ENCODE measurements at places on chromosomes 2 and 18.

DNA sequence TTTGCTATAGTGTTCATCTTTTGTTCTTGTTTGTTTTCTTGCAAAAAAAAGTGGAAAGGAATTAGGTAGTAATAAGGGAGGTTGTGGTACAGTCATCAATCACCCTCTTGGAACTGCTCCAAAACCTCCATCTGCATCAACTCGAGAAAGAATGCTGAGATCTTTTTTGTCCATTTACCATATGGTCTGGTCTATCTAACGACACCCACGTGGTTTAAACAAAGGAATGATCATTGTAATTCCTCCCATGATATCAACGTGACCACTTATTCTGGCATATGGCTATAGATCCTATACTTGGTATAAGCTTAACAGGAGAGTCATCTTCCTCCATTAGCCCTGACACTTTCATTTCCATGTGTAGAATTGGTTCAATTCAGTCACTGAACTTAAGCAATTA lies 1025.3 kb upstream of the NXPH2 start:
- no peak for DNase-seq

GRCh38 chr2:20211860-20212458 lies 13.0 kb downstream of the SDC1 start:
- DNase-seq = no peak

DNA sequence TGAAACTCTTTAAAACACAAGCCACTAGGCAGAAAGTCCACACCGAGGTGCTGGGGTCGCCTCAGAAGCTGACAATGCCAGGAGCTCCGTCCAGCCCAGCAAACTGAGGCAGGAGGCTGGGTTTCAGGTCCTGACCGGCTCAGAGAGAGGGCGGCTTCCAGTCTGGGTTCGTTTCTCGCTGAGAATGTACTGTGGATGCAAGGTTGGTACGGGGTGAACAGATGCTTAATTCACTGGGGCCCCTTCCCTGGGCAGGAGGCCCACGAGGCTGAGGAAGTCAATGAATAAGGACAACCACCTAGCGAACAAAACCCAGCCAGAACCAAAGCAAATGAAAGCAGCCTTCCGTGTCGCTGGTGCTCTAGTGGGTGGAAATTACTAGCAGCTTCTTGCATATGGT lies 142.0 kb downstream of the RTP5 start:
- DNase-seq = no peak

GRCh38 chr18:23835091-23835490 lies 145.8 kb downstream of the LAMA3 start:
- no peak for DNase-seq

DNA sequence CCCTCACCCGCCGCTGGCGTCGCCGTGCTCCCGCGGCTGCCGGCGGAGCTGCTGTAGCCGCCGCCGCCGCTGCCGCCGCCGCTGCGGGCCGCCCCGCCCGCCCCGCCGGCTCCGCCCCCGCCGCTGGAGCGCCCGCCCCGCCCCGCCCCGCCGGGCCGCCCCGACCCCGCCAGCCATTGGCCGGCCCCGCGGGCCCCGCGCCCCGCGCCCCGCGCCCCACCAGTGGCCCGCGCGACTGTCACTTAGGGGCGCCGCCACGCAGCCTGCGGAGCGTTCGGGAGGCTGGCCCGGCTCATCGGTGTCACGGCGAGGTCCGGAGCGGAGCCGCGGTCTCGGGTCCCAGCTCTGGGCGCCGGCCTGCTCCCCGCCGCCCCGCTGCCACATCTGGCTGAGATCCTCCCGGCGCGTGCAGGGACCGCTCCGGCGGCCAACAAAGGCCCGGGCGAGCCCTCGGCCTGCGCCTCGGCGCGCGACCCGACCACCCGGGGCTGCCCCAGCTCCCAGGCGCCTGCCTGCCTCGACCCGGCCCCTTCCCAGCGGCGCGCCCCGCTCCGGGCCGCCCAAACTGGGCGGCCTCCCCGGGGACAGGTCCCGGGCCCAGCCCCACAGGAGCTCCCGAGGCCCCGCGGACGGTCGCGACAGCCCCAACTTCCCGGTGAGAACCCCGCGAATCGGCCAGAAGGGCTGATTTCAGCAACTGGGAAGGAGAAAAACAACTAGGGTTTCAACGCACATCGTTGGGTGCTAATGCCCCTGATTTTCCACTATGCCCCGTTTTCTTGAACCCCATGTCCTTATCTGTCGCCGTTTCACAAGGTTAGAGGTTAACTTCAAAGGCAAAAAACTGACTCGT lies at the start of gene MGAT4A:
MGAT4A (minus strand) TSS at position 92 of the 853 bp plus-strand sequence. CDS start 4,800 bp downstream, outside the sequence.
- DNase-seq = peak; percentile 63

DNA sequence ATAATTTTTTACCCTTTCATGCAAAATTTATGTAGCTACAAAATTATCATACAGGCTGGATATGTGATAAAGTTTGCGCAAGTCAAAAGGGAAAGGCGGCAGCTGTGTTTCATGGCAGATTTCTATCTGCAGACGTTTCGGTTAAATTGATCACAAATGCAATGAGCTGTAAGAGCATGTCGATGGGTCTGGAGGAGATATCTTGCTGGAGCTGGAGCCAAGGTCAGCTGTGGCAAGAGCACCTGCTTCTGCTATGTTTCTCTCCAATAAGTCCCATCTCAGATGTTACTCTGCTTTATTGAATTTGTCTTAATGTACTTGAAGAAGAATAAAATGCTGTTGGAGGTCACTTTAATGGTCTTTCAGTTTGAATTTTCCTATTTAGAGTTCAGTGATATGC lies 749.7 kb downstream of the CNTNAP5 start:
- DNase-seq = no peak

- DNase-seq = no peak
Measured at GRCh38 chr2:232593982-232594381, 39.4 kb upstream of the EFHD1 start.

GRCh38 chr18:57084331-57085271 lies 62.3 kb upstream of the BOD1L2 start:
- no peak for DNase-seq

- DNase-seq = no peak
Measured at GRCh38 chr2:48356701-48357325, 173.1 kb upstream of the STON1 start.

DNA sequence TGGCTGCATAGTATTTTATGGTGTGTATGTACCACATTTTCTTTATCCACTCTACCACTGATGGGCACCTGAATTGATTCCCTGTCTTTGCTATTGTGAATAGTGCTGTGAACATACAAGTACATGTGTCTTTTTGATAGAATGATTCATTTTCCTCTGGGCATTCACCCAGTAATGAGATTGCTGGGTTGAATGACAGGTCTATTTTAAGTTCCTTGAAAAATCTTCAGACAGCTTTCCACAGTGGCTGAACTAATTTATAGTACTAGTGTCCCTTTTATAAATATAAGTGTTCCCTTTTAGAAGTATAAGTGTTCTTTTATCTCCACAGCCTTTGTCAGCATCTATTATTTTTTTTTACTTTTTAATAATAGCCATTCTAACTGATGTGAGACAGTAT lies 303.9 kb upstream of the EPHA4 start:
- no peak for DNase-seq

- no peak for DNase-seq
Measured at GRCh38 chr2:33704406-33704855, 105.3 kb upstream of the FAM98A start.

DNA sequence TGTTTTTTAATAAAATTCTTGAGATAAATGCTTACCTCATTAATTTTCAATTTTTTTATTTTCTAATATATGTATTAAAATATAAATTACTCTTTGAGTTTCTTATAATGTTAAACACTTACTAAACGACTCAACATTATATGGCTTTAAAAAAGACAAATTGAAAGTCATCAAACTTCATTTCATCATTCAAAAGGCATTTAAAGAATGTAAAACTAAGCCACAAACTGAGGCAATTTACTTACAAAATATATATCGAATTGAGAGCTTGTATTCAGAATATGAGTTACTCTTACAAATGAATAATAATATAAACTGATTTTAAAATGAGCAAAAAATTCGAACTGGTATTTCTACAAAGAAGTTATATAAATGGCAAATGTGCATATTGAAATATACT lies 1262.2 kb upstream of the PIK3C3 start:
- DNase-seq = no peak

- DNase-seq = no peak
Measured at GRCh38 chr2:25270061-25270460, 71.7 kb downstream of the DNMT3A start.

- no peak for DNase-seq
Measured at GRCh38 chr2:179096090-179096489, 46.2 kb upstream of the CCDC141 start.

DNA sequence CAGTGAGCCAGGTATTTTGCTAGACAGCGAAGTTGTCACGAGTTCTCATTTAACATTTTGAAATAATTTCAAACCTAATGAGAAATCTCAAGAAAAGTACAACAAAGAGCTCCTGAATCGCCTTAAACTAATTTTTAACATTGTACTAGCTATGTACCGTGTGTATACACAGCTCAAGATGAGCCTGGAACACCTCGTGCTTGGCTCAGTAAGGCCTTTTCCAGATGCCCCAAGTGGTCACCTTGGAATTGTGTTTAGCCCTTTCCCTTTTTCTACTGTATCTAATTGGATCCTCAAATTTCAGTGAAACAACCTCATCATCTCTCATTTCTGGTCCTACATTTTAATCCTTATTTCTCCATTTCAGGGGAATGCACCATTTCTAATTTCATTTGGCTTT lies 7.2 kb downstream of the PTPN4 start:
- no peak for DNase-seq

DNA sequence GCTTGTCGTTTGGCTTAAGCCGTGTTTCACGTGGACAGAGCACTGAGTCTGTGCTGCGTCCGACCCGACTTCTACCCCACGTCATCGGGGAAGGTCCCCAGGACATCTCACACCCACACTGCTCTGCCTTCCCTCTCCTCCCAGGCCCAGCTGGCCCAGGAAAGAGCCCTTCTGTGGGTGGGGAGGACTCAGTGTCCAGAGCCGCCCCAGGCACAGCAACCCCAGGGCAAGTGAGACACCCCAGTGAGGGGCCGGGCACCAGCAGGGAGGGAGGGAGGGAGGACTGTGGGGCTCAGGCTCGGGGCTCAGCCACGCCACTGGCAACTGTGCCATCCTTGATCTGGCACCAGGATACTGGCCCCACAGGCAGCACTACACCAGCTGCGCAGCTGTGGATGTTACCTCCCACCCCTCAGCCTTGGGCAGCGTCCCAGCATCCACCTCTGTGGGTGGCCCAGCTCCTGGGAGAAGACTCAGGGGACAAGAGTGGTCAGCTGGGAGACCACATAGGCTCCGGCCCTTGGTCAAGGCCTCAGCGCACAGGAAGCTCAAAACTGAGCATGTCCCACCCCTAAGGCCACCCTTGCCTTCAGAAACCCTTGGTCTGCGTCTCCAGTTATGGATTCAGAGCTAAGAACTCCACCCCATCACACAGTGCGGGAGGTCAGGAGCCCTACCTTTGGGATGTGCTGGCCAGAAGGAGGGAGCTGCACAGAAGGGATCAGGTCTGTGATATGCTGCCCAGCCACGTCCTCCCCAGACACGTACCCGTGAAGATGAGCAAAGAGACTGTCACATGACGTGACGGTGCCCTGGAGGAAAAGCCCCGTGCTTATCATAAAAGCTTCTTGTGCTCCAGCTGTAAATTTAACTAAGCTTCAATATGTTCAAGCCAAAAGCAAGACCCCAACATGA lies 11.7 kb downstream of the PASK start:
- no peak for DNase-seq

DNA sequence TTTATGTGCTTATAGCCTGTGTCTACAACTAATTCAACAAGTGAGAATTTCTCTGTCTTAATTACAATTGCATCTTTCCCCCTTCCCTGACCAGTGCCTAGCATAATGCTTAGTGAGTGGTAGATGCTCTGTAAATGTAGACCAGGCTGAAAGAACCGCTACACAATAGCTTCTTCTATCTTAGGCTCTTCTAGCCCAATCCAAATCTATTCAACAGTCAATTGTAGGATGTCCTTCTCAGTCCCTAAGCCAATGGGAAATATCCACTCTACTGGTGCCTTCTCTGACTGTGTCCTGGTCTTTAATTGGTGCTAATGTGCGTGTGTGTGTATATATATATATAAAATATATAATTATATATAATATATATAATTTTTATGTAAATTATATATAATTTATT lies 34.1 kb upstream of the GCC2 start:
- DNase-seq = no peak

- DNase-seq = peak; percentile 37
Measured at GRCh38 chr2:200471324-200471848, 38.5 kb downstream of the KCTD18 start.

- no peak for DNase-seq
Measured at GRCh38 chr2:190515687-190516086, 18.8 kb downstream of the NEMP2 start.

DNA sequence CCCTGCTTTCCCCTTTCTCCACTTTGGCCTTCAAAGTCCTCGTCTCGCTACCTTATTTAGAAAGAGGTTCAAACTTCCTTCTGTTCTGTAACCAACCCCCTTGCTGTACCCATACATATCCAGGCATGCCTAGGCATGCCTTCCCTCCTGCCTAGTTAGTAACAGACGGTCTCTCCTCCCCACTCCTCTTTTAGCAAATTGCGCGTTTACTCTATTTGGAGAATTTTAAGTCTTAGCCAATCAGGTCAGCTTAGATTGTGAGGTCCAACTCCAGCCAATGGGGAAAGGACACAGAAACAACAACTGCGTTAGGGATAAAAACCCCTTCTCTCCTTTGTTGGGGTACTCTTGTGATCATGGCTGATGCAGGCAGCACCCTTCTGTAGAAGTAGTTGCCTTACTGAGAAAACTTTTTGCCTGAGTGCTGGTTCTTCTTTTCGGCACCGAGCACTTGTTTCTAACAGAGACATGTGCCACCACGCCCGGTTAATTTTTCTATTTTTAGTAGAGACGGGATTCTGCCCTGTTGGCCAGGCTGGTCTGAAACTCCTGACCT lies 85.9 kb upstream of the FOXI3 start:
- DNase-seq = no peak

DNA sequence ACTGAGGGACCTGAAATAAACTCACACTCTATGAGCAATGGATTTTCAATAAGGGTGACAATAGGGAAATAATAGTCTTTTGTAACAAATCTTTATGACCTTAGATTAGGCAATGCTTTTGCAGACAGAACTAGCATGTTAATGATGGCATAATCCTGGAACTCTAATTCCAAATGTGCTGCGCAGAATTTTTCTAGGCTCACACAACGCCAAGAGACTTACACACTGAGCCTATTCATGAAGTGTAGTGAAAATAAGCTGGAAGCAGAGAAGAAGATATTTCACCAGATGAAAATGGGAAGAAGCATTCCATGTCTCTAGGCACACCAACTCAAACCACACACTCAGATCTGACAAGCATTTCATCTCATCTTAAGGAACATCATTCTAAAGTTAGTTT lies 178.5 kb downstream of the L3MBTL4 start:
- DNase-seq = no peak
